Endodermal cell (in vitro differentiated cells): ENCODE measurements at places on chromosomes 5 and 9. TPM values are rescaled to one million over a fixed set of nuclear protein-coding genes. Genes with fewer than 3 reads are reported as not detected.
A peak's percentile ranks its signal among the peaks of the same experiment; 100 is the strongest.

DNA sequence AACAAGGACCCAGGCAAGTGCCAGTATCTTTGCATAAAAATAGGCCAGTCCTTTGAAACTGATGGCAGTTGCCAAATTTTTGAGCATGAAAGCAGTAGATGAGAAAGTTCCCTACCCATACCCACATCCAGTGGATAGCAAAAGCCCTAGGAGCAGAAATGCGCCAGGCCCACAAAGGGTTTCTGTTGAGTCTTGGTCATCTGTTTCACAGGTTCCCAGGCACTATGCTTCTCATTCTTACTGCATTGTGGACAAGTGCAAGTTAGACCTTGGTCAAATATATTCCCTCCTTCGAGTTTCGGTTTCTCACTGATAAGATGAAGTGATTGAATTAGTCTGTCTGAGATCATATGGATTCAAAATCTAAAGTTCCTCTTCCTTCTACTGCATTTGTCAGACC, 152.3 kb downstream of the NR3C1 start:
- H3K27me3 ChIP-seq: no peaks in the 10 kb centered on the region
- no peak for DNase-seq
- no peak overlapping the region for H3K4me3 ChIP-seq
- H3K27ac ChIP-seq: no peak overlapping the region

ANKRD18B gene
- 5.2 and 6.7 TPM in 2 replicates for total RNA-seq

GRCh38 chr5:141715346-141715905, 33.4 kb upstream of the ARAP3 start:
- no peak for DNase-seq
- no peaks in the 10 kb centered on the region for H3K36me3 ChIP-seq

- no peaks in the 10 kb centered on the region for H3K27me3 ChIP-seq
- H3K27ac ChIP-seq: no peak overlapping the region
- H3K4me1 ChIP-seq: no peaks in the 10 kb centered on the region
- DNase-seq: no peak
- H3K4me3 ChIP-seq: no peak overlapping the region
Measured at GRCh38 chr9:127537014-127537413, 75.1 kb upstream of the STXBP1 start.

DNA sequence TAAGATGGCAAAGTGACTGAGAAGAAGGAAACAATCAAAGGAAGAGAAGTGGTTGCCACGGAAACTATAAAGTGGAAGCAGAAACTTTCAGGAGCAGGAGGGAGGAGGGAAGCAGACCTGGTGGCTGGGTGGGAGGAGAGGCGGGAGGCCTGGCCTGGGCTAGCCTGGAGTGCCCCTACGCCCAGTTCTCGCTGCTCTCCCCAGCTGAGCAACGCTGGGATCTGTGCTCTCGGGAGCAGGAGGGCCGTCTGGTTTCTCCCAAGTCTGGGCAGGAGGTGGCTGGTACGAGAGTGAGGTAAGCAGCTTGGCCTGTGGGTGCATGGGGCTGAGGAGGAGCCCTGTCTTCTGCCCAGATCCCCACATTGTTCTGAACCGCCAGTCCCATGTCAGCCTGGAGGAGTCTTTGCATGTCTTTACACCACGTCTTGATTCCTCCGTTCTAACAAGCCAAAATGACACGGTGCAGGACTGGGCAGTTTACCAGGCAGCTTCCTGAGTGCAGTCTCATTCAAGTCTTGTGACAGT, 15.0 kb upstream of the DAB2IP start:
- H3K36me3 ChIP-seq: no peaks in the 10 kb centered on the region
- H3K27ac ChIP-seq: peak overlapping the region; percentile 55
- DNase-seq: no peak
- H3K4me3 ChIP-seq: no peak overlapping the region
- no peaks in the 10 kb centered on the region for H3K27me3 ChIP-seq
- H3K4me1 ChIP-seq: peaks cover 3% of the 10 kb centered on the region

GRCh38 chr9:85142968-85143367, 473.4 kb downstream of the NTRK2 start:
- H3K27ac ChIP-seq: no peak overlapping the region
- no peak overlapping the region for H3K4me3 ChIP-seq
- no peaks in the 10 kb centered on the region for H3K27me3 ChIP-seq
- H3K36me3 ChIP-seq: no peaks in the 10 kb centered on the region
- H3K4me1 ChIP-seq: no peaks in the 10 kb centered on the region

AKNA gene
- 10.9 to 12.2 TPM (median 11.5 TPM) in 3 replicates for total RNA-seq

GRCh38 chr5:132274050-132274792, 16.7 kb downstream of the PDLIM4 start:
- peak; percentile 62 for DNase-seq
- H3K27me3 ChIP-seq: no peaks in the 10 kb centered on the region
- H3K27ac ChIP-seq: no peak overlapping the region
- no peak overlapping the region for H3K4me3 ChIP-seq

PLPP7 gene
- 4.5 to 5.6 TPM (median 5.2 TPM) in 3 replicates for total RNA-seq

SHOC1 gene
- not detected in 2 replicates for total RNA-seq

- no peaks in the 10 kb centered on the region for H3K36me3 ChIP-seq
- H3K4me3 ChIP-seq: no peak overlapping the region
- no peak overlapping the region for H3K27ac ChIP-seq
Measured at GRCh38 chr9:8389531-8389930, 590.0 kb upstream of the DMAC1 start.

DNA sequence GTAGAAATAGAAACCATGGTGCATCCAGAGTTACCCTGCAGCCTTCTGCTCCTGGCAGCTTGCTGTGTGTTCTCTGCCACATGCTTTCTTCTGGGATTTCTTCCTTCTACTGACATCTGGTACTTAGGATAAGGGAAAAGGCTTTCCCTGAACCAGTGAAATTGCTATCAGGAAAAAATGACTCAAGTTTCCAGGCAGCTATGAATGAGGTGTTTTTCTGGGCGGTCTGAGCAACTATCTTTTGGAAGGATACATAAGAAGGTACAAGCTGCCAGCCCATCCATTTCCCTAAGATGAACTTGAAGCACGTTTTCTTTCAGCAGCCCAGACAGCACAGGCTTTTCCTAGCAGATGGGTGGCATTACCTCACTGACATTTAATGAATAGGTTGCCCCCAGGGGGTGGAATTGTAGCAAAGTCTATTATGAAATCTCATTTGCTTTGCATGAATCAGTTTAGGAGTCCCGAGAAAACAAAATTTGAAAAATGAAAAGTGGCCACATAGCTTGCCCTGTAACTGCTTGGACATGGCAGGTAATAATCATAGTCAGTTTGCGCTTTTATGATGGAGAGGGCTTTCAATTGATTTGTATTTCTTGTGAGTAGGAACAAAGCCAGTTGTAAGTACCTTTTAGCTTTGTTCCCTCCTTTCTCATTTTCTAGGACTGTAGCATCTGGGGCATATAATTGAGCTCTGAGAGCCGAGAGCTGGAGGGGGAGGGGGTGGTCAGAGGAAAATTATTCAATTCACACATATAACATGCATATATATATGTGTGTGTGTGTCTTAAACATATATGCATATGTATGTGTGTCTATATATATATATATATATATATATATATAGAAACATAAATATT, 108.5 kb downstream of the C9orf152 start:
- DNase-seq: no peak
- H3K36me3 ChIP-seq: no peaks in the 10 kb centered on the region
- H3K27ac ChIP-seq: peak overlapping the region; percentile 97
- H3K4me3 ChIP-seq: no peak overlapping the region

GRCh38 chr9:136189394-136190236, 15.3 kb downstream of the LHX3 start:
- no peaks in the 10 kb centered on the region for H3K36me3 ChIP-seq
- no peaks in the 10 kb centered on the region for H3K4me1 ChIP-seq
- DNase-seq: no peak
- peaks cover 45% of the 10 kb centered on the region for H3K27me3 ChIP-seq

- H3K27ac ChIP-seq: no peak overlapping the region
- no peaks in the 10 kb centered on the region for H3K27me3 ChIP-seq
- no peak overlapping the region for H3K4me3 ChIP-seq
- no peak for DNase-seq
Measured at GRCh38 chr5:123719004-123719403, 207.0 kb downstream of the CSNK1G3 start.

GRCh38 chr5:176592573-176592972, 17.4 kb downstream of the GPRIN1 start:
- H3K4me1 ChIP-seq: no peaks in the 10 kb centered on the region
- no peaks in the 10 kb centered on the region for H3K27me3 ChIP-seq
- no peak overlapping the region for H3K4me3 ChIP-seq
- no peak overlapping the region for H3K27ac ChIP-seq
- no peak for DNase-seq

GRCh38 chr9:3088219-3088618, 244.3 kb upstream of the PUM3 start:
- no peaks in the 10 kb centered on the region for H3K36me3 ChIP-seq
- peak; percentile 79 for DNase-seq
- no peaks in the 10 kb centered on the region for H3K4me1 ChIP-seq

MPDZ gene
- 32.8 to 43.0 TPM (median 38.0 TPM) in 3 replicates for total RNA-seq

DNA sequence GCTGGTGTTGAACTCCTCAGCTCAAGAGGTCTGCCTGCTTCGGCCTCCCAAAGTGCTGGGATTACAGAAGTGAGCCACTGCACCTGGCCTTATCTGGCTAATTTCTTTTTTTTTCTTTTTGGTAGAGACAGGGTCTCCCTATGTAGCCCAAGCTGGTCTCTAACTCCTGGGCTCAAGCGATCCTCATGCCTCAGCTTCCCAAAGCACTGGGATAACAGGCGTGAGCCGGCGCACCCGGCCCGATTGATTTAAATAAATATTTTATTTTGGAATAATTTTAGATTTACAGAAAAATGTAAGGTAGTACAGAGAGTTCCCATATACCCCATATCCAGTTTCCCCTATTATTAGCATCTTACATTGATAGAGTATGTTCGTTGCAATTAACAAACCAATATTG, 155.0 kb upstream of the MVB12B start:
- H3K27ac ChIP-seq: no peak overlapping the region
- no peaks in the 10 kb centered on the region for H3K27me3 ChIP-seq
- H3K36me3 ChIP-seq: no peaks in the 10 kb centered on the region
- H3K4me3 ChIP-seq: no peak overlapping the region

ADAMTS13 gene
- total RNA-seq: 9.2 and 13.5 TPM in 2 replicates

CTSV gene
- total RNA-seq: 256 to 319 TPM (median 303 TPM) in 3 replicates

CER1 gene
- total RNA-seq: 2,562 and 3,326 TPM in 2 replicates

OR1Q1 gene
- total RNA-seq: not detected in 2 replicates

CD274 gene
- 1.00 to 1.0 TPM in 2 of 3 replicates, not detected in the other for total RNA-seq

GNA14 gene
- 0.42 to 0.97 TPM (median 0.62 TPM) in 3 replicates for total RNA-seq

- H3K4me1 ChIP-seq: peaks cover 8% of the 10 kb centered on the region
- H3K4me3 ChIP-seq: peak overlapping the region; percentile 80
- no peak for DNase-seq
- no peaks in the 10 kb centered on the region for H3K27me3 ChIP-seq
- peak overlapping the region; percentile 84 for H3K27ac ChIP-seq
Measured at GRCh38 chr5:72307573-72307967, 12.5 kb downstream of the MRPS27 start.

GRCh38 chr9:15482146-15482545, 28.6 kb downstream of the PSIP1 start:
- no peak for DNase-seq
- no peak overlapping the region for H3K4me3 ChIP-seq
- H3K27me3 ChIP-seq: no peaks in the 10 kb centered on the region
- H3K36me3 ChIP-seq: peaks cover 87% of the 10 kb centered on the region
- no peaks in the 10 kb centered on the region for H3K4me1 ChIP-seq

SPATA31E1 gene
- not detected in 3 replicates for total RNA-seq

GRCh38 chr5:126508251-126508961, 85.2 kb downstream of the GRAMD2B start:
- H3K27ac ChIP-seq: no peak overlapping the region
- H3K4me1 ChIP-seq: no peaks in the 10 kb centered on the region
- H3K27me3 ChIP-seq: no peaks in the 10 kb centered on the region
- H3K36me3 ChIP-seq: no peaks in the 10 kb centered on the region

STING1 gene
- total RNA-seq: 0.20 and 0.43 TPM in 2 replicates

GRCh38 chr9:91836515-91836914, 113.5 kb downstream of the ROR2 start:
- DNase-seq: peak; percentile 45
- H3K4me1 ChIP-seq: peaks cover 25% of the 10 kb centered on the region
- no peak overlapping the region for H3K27ac ChIP-seq
- peaks cover 66% of the 10 kb centered on the region for H3K36me3 ChIP-seq

SLC34A1 gene
- not detected in 2 replicates for total RNA-seq

DNA sequence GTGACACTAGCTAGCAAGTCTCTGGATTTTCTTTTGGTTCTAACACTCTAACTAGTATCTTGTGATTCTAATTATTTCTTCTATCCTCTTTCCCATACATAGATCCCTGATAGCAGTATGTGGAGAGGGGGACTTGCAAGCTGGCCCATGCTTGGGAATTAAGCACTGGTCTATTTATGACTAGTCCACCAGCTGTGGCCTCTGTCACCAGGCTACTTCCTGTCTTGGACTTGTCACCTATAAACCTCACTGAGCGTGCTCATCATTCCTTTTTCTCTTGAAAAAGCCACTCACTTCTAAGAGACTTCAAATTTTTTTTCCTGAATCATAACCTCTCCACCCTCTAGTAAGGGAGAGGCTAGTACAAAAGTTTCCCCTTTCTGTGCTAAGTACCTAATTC, 32.3 kb upstream of the MAMDC2 start:
- no peak overlapping the region for H3K27ac ChIP-seq
- H3K4me1 ChIP-seq: no peaks in the 10 kb centered on the region
- H3K27me3 ChIP-seq: no peaks in the 10 kb centered on the region
- H3K4me3 ChIP-seq: no peak overlapping the region
- no peak for DNase-seq
